ENCODE measurements at places on chromosomes 6 and 20. TPM values are rescaled to one million over a fixed set of nuclear protein-coding genes. Genes with fewer than 3 reads are reported as not detected.

GRCh38 chr6:16437984-16438383, 199.6 kb downstream of the GMPR start:
- DNase-seq: no peak

Gene POLR3F
- 5.9 TPM for total RNA-seq

Gene STX11
- total RNA-seq: 21.0 TPM

DNA sequence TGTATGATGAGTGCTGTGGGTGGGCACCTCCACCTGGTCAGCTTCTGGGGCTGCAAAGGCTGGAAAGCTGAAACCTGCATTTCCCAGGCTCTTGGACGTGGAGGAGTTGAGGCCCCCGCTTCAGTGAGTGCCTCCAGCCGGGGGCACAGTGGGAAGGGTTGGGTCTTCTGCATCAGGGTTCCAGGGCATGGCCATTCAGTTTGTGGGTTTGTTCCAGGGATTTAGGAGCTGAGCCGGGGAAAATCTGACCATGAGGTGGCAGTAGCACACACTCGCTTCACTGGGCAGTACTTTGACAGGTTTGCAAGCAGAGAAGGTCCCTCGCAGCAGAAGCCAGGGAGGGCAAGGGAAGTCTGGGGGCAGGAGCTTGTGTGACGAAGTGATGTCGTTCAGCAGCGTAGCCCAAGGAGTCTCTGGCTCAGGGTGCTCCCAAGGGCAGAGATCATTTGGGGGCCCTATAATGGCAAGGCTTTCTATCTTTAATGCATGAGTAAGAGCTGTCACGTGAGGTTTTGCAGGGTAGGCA, 69.5 kb upstream of the SULF2 start:
- DNase-seq: no peak

DNA sequence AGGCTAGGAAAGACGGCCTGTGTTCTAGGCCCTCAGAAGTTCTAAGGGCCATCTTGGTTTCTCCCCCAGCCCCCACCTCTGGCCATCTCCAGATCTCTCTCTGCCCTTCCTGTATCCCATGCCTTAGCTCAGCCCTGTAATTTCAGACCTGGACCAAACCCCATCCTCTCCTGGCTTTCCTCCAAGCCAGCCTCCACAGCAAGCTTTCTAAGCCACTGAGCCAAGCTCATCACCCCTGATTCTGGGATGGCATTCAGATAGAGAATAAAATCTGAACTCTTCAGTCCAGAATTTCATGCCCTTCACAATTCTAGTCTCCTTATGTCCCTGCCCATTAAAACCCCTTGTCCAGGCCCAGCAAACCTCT, 18.9 kb upstream of the CCM2L start:
- no peak for DNase-seq

Measured in heart left ventricle (tissue), 16 donors.